ENCODE measurements at places on chromosomes 1 and 21. TPM values are rescaled to one million over a fixed set of nuclear protein-coding genes. Genes with fewer than 3 reads are reported as not detected.

PADI3 gene
- total RNA-seq, result 2.0 TPM

MSH4 gene
- total RNA-seq, result 0.03 TPM

RGSL1 gene
- total RNA-seq, result not detected

CLDN17 gene
- not detected for total RNA-seq

FCGR3A gene
- total RNA-seq, result not detected

SRSF4 gene
- 50.7 TPM for total RNA-seq

EPHA8 gene
- total RNA-seq, result not detected

FAM72C gene
- total RNA-seq, result 6.1 TPM

MROH9 gene
- not detected for total RNA-seq

ST6GALNAC5 gene
- total RNA-seq, result not detected

C1orf167 gene
- total RNA-seq, result not detected

CFHR5 gene
- not detected for total RNA-seq

TGFB2 gene
- total RNA-seq, result 33.7 TPM

SPRR2A gene
- total RNA-seq, result not detected

CGN gene
- 1.3 TPM for total RNA-seq

ODF2L gene
- 9.0 TPM for total RNA-seq

RAD54L gene
- total RNA-seq, result 13.7 TPM

DCST1 gene
- not detected for total RNA-seq

SPRR2G gene
- total RNA-seq, result not detected

ASPM gene
- total RNA-seq, result 30.2 TPM

HSPA6 gene
- total RNA-seq, result 3.7 TPM

ZMYND12 gene
- total RNA-seq, result 0.49 TPM

BTBD8 gene
- 0.84 TPM for total RNA-seq

All from A549 treated with DMSO at 1 μM for 4 hours (cell line).